Tibial nerve (tissue), 4 donors: ENCODE measurements at places on chromosomes 1 and 21.

DNA sequence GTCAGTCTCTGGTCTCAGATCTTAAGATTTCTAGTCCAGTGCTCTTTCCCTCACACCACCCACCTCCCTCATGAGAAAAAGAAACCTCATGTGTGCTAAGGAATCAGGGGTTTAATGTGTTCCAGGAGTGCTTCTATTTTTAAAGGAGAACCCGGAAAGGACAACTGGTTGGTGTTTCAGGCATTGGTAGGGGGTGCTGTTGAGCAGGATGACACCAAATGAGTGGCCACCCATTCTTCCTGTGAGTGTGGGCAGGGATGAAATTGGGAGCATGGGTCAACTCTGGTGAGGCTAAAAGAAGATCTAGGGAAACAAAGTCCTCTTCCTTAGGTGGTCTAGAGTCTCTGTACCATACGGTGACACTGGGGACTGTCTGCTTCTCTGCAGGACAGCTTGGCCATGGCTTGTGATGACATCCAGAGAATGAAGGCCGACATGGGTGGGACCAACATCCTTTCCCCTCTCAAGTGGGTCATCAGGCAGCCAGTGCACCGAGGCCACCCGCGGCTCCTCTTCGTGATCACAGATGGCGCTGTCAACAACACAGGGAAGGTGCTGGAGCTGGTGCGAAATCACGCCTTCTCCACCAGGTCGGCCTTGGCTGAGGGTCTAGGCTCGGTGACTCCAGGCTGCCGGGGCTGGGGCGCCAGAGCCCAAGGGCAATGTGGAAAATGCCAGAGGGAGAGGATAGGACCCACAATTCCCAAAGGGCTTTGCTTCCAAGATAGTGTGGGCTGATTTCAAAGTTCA is 39.3 kb downstream of the VWA5B1 start:
- DNase-seq: no peak

DNA sequence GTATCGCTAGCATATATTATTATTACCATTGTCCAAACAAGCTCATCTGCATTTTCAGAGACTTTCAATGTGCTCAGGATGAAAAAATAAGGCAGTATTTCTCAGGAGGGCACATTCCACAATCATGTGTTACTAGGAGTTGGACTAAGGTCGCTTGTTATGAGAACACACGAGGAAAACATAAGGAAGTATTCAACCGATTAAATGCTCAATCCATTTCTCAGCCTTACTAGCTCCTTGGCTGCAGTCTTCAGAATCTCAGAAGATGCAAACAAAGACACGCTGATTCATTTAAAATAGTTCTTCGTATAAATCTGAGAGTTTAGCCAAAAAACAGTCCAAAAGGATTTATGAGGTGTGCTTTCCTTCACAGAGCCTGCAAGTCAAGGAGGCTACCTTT is 82.0 kb upstream of the JAK1 start:
- DNase-seq: no peak

GRCh38 chr1:18412882-18413353 is 67.8 kb upstream of the KLHDC7A start:
- DNase-seq: no peak

GRCh38 chr1:228944935-228945371 is 209.7 kb downstream of the RHOU start:
- DNase-seq: no peak

- DNase-seq: no peak
Observed at GRCh38 chr1:154859786-154860155, 10.3 kb downstream of the KCNN3 start.

DNA sequence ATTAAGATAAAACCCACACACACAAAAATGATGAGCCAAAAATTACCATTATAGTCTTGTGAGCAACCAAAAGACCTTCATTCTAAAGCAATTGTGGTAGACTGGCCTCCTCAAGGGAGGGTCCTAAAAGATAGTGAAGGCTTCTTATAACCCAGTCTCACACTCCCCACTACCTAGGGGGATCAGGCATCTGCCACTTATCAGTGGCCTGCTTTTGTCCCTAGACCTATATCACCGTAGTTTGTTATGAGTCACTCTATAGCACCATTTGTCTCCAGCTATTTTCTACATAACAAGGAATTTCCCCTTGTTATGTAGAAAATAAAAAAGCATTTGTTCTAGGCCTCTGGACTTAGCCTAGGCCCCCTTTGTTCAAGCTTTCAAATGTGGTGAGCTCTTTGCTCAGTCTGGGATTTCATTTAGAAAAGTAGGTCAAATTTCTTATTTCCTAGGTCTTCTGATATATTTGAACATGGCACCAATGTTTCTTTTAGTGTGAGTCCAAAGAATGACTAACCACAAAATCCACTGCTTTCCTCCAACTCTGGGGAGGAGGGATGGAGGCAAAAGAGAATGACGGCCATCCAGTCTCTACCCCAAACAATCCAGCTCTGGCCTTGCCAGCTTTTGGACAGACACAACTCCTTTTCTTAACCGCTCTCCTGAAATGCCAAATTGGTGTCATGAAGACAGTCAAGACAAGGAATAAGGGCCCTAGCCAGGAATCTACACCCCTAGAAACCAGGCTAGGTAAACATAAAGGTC is 8.9 kb downstream of the ADAR start:
- DNase-seq: no peak

- DNase-seq: no peak
Observed at GRCh38 chr1:234108921-234109320, 204.4 kb downstream of the SLC35F3 start.

GRCh38 chr1:204932573-204932909 is 61.9 kb downstream of the NFASC start:
- no peak for DNase-seq

DNA sequence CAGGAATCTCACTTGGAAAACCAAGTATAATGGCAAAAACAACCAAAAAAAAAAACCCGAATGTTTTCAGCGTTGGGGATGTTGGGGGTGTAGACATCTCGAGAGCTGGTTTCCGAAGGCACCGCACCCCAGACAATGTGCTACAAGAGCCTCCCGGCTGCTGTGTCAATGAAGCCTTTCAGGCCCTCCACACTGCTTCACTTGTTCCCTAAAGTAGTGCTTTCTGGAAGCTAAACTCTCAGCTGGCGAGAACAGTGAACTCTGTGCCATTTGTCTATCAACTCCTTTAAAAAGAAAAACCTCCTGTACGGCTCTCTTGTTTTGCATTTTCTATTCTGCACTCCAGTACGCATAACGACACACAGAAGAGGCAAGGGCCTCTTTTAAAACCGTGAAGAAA is 32.5 kb downstream of the PLEKHO1 start:
- no peak for DNase-seq

DNA sequence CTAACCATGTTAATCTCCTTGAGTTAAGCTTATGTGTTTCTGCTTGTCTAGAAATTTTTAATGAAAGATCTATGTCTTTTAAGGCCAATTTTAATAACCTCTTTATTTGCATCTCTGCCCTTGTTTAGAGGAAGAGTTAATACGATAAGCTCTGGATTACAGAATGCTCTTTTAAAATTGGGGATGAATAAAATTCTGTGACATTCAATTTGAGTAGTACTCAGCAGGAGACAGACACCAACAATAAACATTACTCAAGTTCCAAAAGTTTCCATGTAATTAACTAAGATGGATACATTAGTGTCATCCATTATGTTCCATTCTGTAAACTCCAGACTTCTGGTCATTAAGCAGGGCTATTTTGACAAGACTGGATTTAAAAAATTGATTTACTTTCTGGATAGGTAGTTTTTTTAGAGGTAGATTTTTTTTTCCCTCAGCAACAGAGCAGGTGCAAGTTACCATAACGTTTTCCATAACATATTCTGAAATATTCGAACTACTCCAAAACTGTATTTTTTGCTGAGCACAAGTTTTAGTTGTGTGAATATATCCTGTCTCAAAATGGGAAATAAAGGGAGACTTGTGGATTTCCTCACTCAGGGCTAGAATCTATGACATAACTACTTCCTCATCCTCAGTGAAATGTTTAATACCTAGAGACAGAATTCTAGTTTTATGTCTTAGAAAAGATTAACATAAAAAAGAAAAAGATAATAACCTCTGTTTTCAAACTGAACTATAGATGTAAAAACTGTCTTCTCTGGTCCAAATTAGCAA is 221.7 kb downstream of the NEGR1 start:
- no peak for DNase-seq

DNA sequence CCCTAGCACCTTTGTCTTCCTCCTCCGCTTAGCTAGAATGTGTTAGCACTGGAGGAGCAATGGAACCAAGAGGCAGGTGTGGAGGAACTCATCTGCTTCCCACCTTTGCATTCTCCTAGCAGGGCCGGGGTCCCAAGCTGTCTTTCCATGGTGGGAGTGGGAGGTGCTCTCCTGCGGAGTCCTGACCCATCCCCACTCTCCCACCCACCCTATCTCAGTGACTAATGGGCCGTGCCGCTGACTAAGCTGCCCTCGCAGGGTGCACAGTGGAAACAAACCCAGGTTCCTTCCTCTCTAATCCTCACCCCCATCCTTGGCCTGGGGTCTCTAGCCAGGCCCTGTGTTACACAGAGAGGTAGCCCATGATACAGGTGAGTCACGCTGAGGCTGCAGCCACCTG is 177.5 kb downstream of the HIVEP3 start:
- DNase-seq: no peak

GRCh38 chr1:77267035-77267434 is 14.8 kb upstream of the AK5 start:
- DNase-seq: no peak

DNA sequence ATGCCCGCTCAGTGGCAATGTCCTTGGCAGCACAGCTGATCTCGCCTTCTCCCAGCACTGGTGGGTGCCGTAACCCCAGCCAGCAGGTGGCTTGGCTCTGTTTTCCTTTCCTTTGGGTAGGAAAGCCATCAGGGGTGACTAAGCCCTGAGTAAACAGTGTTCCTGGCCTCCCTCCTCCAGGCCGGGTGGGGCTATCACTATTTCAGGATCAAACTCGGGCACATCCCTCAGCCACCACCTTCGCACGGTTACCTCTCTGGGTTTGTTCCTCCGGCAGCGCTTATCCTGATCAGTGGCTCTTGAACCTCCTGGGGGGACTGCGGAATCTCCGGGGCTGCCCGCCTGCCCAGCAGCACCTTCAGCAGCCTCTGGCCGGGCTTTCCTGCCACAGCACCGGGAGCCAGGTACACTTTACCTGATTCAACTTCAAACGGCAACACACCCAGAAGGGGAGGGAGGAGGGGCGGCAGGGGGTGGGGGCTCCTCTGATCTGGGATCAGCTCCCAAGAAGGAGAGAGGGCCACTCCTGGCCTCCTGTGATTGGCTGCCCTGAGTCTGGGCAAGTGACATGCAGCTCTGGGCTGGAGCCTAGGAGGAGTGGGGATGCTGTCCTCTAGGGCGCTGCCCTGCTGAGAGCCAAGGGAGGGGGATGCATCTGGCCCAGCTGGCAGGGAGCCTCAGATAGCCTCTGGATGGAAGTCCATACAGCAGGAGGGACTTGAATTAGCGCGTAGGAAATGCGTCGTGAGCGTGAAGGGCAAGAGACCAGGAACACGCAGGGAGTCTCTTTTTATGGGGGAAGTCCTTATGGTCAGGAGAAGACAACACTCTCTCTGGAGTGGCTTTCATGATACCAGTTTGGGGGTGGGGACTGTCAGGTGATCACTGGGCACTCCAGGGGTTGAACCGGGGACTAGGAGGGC is at the start of gene ASCL5:
Gene ASCL5 (minus strand): TSS at position 353 of the 923 bp plus-strand sequence. CDS start 11,812 bp downstream, outside the sequence.
- DNase-seq: no peak

DNA sequence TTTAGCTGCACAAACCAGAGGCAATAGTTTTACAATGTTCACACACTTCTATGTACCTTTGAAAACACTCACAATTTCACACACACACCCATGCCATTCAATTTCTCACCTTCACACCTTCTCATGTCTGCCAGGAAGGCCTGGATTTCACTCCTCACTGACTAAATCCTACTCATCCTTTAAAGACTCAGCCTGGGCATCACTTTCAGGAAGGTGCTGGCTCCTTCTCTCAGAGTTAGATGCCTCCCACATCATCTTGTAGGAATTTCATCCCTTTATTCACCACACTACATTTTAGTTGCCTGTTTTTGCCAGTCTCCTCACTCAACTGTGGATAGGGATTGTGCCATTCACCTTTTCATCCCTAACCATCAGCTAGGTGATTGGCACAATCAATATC is 2.3 kb downstream of the IL20 start:
- DNase-seq: no peak

DNA sequence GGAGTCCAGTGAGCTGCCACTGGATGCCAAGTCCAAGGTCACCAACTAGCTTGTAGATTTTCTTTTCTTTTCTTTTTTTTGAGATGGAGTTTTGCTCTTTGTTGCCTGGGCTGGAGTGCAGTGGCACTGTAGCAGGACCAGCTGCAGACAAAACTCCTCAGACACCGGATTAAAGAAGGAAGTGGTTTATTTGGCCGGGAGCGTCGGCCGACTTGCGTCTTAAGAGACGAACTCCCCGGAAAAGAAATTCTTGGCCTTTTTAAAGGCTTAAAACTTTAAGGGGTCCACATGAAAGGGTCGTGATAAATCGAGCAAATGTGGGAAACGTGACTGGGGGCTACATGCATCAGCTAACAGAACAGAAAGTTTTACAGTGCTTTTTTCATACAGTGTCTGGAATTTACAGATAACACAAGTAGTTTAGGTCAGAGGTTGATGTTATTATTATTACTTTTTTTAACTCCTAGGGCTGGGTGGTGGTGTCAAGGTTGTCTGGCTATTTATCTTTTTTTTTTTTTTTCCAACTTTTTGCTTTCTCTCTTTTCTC is 36.4 kb upstream of the CFAP126 start:
- no peak for DNase-seq

DNA sequence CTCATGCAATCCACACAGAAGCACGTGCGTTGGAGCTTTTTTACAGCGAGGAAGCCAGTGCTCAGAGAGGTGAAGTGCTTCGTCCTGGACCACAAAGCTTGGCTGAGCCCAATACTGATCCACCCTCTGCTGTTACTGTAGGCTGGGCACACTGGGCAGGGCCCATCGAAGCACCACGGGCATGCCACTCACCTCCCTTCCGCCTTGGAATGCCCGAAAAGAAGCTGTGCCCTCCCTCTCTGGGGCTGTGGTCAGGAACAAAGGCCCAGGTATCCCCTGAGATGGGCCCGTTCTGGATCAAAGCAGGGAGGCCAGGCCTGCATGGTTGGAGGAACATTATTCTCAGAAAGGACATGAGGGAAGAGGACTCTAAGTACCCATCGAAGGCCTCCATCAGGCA is 206.7 kb upstream of the C1orf174 start:
- DNase-seq: no peak
